ENCODE measurements at places on chromosomes 12 and 14.

- no peak for DNase-seq
These were observed 74.6 kb downstream of the FRMD6 start for GRCh38 chr14:51726166-51726899.

DNA sequence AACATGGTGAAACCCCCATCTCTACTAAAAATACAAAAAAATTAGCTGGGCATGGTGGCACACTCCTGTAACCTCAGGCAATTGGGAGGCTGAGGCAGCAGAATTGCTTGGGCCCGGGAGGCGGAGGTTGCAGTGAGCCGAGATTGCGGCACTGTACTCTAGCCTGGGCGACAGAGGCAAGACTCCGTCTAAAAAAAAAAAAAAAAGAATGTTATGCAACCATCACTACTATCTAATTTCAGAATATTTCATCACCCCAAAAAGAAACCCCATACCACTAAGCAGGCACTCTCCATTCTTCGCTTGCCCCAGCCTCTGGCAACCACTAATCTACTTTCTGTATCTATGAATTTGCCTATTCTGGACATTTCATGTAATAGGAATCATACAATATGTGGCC lies 68.8 kb upstream of the AMN start:
- DNase-seq = no peak

DNA sequence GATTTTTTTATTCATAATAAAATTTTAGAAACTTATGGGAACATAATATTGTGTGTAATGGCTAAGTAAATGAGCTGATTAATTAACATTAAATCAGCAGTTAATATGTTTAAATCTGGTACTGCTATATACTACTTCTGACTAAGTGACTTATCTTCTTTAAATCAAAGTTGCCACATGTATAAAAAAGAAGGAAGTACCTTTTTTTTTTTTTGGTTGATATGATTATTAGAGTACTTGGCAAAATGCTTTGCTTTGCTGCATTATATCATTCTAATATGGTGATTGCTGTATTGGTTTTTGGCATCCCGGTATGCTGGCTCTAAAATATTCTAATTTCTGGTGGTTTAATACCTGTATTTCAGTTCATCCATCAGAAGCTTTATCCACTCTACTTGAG lies 319.1 kb upstream of the RGS6 start:
- no peak for DNase-seq

- no peak for DNase-seq
These were observed 104.8 kb downstream of the MYF5 start for GRCh38 chr12:80821513-80822000.

DNA sequence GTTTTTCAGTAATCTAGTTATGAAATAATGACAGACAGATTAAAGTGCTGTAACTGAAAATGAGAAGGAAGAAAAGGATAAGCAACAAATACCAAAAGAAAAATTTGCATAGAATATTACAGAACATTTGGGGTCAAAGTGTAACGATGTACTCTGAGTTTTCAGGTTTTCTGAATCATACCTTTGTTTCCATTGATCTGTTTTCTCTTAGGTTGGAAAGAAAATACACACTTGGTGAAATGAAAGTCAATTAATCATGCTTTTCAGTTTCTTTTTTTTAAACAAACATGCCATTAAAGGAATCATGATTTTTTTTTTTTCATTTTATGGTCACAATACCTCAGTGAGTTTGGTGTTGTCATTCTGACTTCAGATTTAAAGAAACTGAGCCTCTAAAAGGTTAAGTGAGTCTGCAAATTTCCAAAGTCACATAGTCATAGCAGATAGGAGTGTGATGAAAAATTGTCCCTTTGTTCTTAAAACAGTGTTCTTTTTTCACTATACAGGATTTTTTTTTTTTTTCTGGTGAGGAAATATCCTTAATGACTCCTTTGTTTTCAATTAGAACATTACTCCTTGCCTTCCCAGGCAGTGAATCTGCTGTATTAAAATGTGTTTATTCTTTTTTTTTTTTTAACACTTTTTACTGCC lies 35.9 kb upstream of the PZP start:
- DNase-seq = peak; percentile 80

DNA sequence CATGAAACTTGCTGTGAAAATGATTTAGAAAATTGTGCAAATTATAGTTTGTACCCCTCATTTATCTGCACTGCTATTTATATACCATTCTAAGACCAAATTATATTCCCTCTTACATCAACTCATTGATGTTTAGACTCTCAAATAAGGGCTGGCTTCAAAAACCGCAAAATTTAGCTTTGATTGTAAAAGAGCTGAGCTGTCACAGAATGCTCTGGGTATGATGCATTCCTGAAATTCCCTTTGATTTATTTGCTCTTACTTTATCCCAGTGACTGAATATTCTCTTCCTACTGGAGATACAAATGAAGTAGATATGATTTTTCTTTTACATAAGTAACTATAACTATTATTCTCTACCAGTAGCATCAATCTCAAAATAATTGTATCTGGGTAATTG lies 78.0 kb upstream of the TMTC2 start:
- no peak for DNase-seq

DNA sequence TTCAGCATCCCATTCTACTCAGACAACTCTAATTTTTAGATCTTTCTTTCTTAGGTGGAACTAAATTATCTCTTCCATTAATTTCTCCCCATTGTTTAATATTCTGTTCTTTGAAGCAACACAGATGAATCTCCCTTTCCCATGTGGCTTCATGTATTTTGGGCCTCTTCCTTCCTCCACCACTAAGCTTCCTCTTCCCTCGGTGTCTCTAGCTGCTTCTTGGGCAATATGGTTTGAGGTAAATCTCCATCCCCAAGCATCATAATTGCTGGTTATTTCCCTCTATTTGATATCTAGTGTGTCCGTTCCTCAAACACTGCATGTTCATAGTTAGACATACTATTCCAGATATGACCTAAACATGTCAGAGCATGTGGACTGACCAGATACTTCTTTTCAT lies 119.2 kb downstream of the PELI2 start:
- DNase-seq = no peak

DNA sequence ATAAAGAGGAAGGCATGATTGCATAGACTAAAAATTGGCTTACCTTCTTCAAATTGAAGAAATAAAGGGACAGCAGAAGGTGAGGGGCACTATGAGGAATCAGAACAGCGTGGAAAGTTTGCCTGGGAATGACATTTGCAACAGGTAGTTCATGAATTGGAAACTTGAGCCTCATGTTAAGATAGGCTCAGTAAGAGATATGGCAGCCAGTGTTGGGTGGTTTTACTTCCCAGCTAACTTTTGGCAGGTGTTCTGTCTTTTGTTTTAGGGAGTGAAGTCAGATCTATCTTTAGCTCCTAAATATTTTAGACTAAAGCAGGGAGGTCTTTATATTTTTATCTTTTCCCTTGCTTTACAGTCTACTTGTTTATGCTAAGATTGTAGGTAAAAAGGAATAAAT lies 122.4 kb downstream of the ANO6 start:
- no peak for DNase-seq

DNA sequence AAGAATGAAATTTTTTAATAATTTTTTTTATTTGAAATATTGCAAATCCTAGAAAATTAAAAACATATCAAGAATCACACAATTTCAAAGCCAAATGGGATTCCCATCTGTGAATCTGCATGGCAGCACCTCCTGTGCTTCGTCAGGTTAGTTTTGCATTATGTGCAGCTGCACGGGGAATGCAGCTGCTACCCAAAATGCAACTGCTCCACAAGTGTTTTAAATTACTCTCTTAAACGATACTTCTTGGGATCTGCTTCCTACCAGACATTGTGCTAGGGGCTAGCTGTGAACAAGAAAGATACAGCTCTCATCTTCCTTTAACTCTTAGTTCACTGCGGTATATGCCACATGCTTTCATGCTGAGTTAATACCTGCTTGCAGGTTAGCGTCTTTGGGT lies 154.2 kb downstream of the CRADD start:
- no peak for DNase-seq

DNA sequence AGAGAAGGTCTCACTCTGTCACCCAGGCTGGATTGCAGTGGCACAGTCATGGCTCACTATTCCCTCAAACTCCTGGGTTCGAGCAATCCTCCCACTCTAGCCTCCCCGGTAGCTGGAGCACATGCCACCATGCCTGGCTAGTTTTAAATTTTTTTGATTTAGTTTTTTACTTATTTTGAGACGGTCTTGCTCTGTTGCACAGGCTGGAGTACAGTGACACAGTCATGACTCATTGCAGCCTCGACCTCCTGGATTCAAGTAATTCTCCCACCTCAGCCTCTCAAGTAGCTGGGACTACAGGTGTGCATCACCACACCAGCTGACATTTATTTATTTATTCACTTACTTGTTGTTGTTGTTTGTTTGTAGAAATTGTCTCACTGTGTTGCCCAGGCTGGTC lies 22.2 kb upstream of the DIP2B start:
- no peak for DNase-seq

GRCh38 chr14:73744874-73745529 lies 30.8 kb upstream of the PNMA1 start:
- DNase-seq = no peak

DNA sequence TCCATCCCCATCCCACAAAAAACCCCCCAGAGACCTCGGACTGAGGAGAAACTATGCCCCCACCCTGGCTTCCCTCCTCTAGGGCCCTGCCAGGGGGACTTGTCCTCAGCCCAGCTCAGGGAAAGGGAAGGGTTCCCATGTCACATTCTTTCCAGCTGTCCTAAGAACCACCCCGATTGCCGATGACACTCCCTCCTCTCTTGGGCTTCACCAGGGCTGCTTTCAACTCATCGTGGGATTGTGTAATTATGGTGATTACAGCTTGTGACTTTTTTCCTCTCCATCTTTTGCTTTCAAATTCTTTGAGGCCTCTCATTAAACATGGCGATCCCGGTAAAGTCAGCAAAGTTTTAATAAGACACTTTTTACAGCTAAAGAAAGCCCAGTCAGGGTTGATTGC lies 344.0 kb downstream of the DPF3 start:
- no peak for DNase-seq

DNA sequence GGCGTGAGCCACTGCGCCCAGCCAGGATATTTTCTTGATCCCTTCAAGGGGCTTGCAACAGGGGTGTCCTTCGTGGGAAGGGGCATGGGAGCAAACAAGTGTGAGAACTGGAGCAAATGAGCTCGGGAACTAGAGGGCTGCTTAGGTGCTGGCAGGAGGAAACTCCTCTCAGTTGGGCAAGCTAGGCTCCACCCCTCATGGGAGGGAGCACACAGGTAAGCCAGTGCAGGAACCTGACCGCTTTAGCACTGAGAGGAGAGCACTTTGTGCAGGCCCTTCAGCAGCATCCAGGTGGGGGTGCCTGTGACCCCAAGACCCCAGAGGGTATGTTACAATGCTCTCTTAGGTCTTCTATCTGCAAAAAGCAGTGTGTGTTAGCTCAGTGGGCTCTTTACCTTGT lies 755.4 kb upstream of the MDGA2 start:
- no peak for DNase-seq

DNA sequence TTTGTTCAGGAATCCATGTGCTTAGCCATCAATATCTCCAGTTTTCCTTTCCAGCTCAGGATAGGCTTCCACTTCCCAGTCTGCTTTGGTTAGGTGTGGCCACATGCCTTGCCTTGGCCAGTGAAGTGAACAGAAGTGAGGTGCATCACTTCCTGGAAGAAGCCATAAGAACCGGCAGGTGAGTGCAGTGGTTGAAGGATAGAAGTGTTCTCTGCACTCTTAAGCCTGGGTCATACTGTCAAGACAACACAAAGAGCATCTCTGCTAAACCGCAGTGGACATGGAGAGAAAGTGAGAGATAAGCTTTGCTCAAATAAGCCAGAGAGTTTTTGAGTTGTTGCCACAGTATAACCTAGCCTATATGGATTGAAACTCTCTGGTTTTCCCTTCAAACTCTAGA lies 11.4 kb downstream of the GNG2 start:
- DNase-seq = no peak

DNA sequence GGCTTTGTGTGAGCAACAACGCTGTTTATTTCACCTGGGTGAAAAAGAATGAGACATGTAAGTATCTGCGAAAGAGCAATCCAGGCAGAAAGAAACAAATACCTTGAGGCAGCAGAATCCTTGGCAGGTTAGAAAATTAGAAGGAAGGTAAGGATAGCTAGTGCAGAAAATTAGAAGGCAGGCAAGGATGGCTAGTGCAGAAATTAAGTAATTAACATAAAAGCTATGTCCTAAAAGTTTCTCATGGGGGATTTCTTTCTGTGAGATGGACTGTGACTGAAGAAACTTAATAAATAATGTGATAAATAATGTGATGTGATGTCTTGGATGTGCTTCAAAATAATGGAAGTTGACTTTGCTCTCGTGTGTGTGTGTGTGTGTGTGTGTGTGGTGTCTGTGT lies 9.9 kb upstream of the TRIP11 start:
- DNase-seq = no peak

DNA sequence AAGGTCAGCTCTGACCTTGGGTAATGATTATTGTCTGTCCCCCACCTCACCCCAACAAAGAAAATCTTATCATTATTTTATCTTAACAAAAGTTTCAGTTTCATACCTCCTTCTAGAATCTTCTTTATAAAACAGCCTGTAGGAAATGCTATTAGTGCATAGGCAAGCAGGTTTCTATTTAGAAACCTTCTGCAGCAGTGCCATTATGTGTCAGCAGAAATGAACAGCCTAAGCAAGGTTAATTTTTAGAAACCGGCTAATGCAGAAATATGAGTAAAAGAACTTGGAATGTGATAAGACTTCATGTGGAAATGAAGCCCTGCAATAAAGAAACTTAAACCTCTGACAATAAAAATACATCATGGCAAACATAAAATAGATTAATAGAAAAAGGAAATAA lies 814.4 kb downstream of the FSCB start:
- DNase-seq = no peak

DNA sequence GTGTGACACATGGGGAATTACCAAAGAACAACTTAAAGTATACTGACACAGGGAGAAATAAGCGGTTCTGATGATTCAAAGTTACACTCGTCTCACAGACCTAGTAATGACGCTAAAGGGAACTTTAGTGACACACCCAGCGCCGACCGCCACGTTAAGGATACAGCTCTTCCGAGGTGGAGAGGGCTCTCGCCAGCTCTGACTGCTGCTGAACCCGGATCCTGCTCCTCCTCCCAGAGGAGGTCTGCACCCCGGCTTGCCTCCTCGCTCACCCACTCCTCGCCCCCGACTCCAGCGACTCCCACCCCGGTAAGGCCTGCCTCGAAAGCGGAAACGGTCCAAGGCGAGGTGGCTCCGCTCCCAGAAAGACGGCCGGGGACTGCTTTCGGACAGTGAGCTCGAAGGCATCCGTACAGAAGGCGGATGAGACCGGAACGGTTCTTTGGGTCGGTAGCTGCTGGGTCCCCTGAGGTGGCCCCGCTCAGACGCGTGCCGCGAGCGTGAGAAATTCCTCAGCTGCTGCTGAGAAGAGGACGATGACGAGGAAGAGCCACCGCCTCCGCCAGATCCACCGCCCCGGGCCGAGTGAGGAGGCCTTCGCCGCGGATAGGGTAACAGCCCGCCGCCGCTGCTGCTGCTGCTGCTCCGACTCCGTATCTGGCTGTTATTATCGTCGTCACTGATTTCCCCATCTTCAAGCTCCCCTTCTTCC lies 643 bp downstream of the ZFC3H1 start:
- DNase-seq = peak; percentile 42

DNA sequence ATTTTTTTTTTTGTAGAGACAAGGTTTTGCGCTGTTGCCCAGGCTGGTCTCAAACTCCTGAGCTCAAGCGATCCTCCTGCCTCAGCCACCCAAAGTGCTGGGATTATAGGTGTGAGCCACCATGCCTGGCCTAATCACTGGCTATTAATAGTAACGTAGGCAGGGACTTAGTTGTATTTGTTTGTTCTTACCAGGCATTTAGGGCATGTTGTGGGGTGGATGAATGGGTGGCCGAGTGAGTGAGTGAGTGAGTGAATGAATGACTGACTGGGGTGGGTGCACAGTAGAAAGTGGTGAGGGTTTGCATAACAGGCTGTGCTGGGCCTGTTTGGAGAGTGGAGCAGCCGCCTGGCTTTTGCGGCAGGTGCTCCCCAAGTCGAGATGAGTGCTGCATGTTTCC lies 87.0 kb downstream of the FOXN4 start:
- DNase-seq = no peak
